ENCODE measurements at places on chromosomes 2 and 18. TPM values are rescaled to one million over a fixed set of nuclear protein-coding genes. Genes with fewer than 3 reads are reported as not detected.

The SERPINB11 gene
- polyA plus RNA-seq = 0.23 TPM

The TNFRSF11A gene
- 3.6 TPM for polyA plus RNA-seq

The FBXO41 gene
- polyA plus RNA-seq = 8.2 TPM

The TUBB8B gene
- polyA plus RNA-seq = 1.2 TPM

The UGT1A4 gene
- polyA plus RNA-seq = 0.34 TPM

The STPG4 gene
- polyA plus RNA-seq = 0.05 TPM

The DSG1 gene
- polyA plus RNA-seq = 3.7 TPM

The EEF1B2 gene
- 802 TPM for polyA plus RNA-seq

The POTEI gene
- 0.14 TPM for polyA plus RNA-seq

The RAB6C gene
- polyA plus RNA-seq = 0.05 TPM

The IGFBP2 gene
- polyA plus RNA-seq = 111 TPM

The RESP18 gene
- polyA plus RNA-seq = 0.07 TPM

The BOLA3 gene
- 34.4 TPM for polyA plus RNA-seq

The ANKMY1 gene
- polyA plus RNA-seq = 10.3 TPM

The VIL1 gene
- polyA plus RNA-seq = 0.16 TPM

DNA sequence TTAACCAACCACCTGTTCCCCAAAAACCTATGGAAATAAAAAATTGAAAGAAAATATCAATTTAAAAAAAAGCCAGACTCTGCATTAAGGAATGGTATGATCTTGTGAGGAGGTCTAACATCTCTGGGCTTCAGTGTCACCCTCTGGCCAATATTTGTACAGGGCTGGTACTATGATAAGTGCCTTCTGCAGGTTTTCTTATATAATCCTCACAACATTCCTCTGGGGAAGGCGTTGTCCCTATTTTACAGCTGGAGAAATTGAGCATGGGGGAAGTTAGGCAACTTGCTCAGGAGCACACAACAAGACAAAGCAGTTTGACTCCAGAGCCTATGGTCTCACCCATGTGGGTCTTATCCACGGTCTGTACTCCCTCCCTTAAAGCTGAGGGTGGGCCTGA is 86.0 kb downstream of the ZBTB7C start:
- no peak for DNase-seq

GRCh38 chr2:28334527-28334894 is 58.1 kb upstream of the FOSL2 start:
- DNase-seq = no peak

GRCh38 chr2:11678306-11678960 is 8.4 kb upstream of the NTSR2 start:
- no peak for DNase-seq

DNA sequence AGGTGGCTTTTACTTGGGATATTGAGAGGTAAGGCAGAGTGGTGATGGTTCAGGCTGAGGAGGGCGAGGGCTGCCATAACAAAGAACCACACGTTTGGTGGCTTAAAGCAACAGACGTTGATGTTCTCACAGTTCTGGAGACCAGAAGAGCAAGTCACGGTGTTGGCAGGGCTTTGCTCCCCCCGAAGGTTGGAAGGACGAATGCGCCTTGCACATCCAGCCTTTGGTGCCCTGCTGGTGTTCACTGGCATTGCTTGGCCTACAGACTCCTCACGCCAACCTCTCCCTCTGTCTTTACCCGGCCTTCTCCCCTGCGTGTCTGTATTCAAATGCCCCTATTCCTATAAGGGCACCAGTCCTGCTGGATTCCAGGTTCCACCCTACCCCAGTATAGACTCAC is 125.4 kb downstream of the TPO start:
- no peak for DNase-seq

DNA sequence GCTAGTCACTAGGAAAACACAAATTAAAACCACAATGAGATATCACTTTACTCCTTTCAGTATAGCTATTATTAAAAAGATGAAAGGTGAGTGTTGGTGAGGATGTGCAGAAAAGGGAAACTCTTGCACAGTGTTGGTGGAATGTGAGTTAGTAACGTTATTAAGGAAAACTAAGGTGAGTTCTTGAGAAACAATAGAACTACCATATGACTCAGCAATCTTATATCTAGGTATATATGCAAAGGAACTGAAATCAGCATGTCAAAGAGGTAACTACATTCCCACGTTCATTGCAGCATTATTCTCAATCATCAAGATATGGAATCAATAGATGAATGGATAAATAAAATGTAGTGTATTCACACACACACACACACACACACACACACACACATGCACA is 117.3 kb upstream of the HNMT start:
- no peak for DNase-seq

DNA sequence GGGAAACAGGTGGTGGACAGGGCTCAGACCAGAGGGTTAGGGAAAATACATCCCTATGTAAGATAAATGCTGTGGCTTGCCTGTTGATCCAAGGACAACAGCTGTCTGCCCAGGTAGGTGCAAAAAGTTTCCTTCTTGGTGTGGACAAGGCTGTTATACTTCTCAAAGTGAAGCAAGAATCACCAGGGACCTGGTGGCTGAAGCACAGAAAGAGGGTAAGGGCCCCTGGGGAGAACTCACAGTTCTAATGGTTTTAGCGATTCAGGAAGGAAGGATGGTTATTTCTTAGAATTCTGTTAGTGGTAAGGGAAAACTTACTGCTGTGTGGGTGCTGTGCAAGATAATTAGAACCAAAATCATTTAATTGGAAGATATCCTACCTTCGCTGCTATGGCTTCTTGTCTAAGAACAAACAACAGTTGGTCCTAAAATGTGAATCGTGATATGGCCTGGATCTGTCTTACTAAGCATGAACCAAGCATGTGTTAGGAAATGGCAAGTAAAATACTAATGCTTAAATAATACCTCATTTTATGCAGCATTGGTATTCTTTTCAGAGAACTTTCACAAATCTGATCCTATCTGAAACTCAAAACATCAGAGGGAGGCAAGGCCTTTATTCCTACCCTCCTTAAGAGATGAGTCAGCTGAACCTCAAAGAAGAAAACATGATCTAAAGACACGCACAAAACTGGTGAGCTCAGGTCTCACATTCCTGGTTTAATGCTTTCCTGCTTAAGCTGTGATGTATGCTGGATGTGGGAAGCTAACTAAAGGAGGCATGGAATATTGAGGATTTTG is 159.2 kb upstream of the THUMPD2 start:
- no peak for DNase-seq

DNA sequence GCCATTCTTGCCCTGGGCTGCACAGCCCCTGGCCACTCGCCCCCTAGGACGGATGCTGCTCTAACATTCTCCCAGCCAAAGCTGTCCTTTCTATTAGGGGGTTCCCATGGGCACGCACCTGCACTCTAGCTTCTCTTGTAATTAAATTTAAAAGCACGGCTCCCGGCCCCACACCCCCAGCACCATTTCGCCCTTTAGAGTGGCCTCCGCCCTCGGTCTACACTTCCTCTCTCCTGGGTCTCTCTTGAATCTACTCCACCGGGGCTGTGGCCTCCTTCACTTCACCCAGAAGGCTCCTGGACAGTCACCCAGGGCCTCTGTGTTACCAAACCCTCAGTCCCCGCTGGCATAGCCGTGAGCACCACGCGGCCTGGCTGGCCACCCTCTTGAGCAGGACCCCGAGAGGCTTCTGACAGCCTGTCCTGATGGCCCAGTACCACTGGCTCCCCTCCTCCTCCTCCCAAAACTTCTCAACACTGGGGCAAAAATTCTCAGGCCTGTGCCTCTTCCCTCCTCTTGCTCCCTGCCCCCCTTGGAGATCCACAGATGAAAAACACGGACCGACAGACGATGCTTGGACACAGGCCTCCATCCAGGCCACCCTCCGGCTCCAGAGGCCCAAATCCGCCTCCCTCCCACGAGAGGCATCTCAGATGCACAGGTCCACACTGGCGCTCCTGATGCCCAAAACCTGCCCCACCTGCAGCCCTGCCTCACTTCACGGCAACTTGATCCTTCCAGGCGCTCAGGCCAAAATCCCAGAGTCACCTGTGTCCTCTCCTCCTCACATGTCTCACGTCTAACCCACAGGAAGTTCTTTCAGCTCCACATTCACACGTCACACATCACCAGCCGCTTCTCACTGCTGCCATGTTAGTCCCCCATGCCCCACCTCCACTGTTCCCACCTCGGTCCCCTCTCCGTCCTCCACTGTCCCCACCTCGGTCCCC is 6.9 kb upstream of the RAB17 start:
- DNase-seq = no peak

DNA sequence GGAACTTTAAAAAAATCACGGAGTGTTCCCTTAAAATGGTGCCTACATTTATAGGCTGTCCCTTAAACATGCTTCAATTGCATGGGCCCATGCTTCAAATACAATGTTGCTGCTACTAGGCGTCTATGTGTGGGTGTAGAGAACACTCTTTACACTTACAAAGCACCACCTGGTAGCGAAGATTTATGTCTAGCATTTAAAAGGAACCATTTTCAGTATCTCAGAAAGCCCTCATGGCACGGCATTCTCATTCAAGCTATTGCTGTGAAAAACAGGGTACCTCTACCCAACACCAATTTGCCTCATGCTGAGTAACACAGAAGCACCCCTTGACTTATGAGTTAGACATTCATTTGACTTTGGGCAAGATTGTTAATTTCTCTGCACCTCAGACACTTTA is 112.9 kb upstream of the CNTNAP5 start:
- peak; percentile 25 for DNase-seq

- DNase-seq = no peak
Measured at GRCh38 chr2:150110548-150110947, 376.9 kb downstream of the RND3 start.

- DNase-seq = no peak
Measured at GRCh38 chr2:176097820-176098365, 1.7 kb upstream of the HOXD12 start.

GRCh38 chr2:65024149-65024829 is 31.9 kb upstream of the CEP68 start:
- no peak for DNase-seq

DNA sequence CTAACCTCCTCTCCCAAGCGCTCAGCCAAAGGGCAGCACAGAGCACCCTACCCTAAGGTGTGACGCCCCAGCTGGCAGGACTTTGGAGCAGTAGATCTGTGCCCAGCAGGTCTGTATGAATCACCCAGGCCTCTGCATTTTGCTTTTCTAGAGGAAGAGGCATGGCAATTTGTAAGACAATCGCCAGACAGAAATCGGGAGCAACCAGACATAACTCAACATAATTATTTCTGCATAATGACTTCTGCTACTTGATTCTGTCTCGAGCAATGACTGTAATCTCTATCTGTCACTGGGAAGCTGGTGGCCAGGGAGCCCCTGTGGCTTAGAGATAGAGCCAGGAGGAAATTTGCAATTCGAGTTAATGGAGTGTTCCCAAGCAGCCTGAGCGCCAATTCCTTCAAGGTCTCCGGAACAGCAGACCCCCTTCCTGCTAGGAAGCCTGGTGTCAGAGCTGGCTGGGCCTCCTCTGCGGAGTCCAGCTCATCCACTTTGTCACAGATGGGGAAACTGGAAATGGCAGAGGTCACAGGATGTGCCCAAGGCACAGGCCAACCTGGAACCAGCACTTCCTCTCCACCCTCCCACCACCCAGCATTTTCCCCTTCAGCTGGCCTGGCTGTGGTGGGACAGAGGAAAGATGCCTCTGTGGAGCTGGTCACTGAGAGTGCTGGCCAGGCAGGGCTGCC is 55.0 kb downstream of the ODC1 start:
- no peak for DNase-seq

GRCh38 chr2:19747310-19748072 is 154.3 kb downstream of the TTC32 start:
- DNase-seq = no peak

- DNase-seq = no peak
Measured at GRCh38 chr2:25025229-25026007, 16.5 kb upstream of the EFR3B start.

GRCh38 chr2:235937936-235938335 is 230.2 kb downstream of the GBX2 start:
- DNase-seq = no peak

- DNase-seq = no peak
Measured at GRCh38 chr18:40109252-40110049, 1845.6 kb upstream of the PIK3C3 start.

DNA sequence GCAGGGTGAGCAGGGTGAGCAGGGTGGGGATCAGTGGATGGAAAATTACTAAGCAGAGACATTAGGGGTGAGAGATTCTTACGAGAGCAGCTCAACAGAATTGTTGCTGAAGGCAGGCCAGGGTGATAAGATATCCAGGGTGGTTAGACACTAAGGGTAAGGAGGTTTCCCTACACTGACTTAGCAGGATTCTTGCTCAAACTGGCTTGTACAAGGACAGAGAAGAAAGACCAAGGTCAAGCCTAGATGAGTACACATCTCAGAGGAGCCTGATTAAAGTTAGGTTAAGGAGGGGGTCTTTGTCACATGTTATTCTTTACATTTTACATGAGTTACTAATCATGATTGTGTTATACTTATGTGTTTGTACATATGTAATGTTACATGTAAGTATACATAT is 262.8 kb upstream of the FANCL start:
- no peak for DNase-seq

- DNase-seq = no peak
Measured at GRCh38 chr2:169240405-169240804, 121.9 kb downstream of the LRP2 start.

DNA sequence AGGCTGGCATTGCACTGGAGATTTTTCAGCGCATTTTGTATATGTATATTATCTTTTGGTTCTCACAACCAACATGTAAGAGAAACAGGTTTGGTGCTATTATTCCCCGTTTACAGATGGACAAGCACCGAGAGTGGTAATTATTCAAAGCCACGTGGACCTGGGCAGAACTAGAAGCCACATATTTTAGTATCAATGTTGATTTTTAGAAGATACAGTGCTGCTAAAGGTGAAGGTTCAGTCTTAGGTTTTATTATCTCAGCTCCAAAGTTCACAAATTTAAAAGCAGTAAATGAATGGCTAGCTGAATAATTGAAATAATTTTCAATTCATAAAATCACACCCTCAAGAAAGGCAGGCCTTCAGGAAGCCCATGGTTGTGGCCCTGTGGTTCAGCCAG is 400.6 kb upstream of the ID2 start:
- no peak for DNase-seq

- peak; percentile 68 for DNase-seq
Measured at GRCh38 chr2:201235860-201236811, 24.2 kb upstream of the CASP8 start.

GRCh38 chr2:4369826-4370419 is 666.5 kb downstream of the DCDC2C start:
- DNase-seq = no peak

GRCh38 chr2:226882606-226883005 is 46.8 kb downstream of the RHBDD1 start:
- DNase-seq = no peak

Data from thymus (tissue), 14 donors.